ENCODE measurements at places on chromosomes 4 and X.

- no peak for DNase-seq
Observed at GRCh38 chr4:126725906-126726305, 906.9 kb upstream of the INTU start.

DNA sequence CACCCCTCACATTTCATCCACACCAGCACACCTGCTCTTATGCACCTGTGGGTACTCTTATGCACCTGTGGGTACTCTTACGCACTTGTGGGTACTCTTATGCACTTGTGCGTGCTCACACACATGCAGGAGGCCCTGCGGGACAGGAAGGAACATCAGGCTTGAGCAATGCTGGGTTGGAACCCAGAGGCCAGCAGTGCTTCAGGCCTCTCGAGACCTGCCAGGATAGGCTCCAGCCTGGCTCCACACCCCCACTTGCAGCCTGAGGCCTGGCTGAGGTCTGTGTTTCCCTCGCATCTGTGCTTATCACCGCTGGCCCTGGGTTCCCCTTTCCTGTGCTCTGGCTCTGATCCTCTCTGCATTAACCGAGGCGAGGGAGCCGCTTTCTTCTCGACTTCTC, 34.7 kb downstream of the SORCS2 start:
- DNase-seq: no peak

- no peak for DNase-seq
Observed at GRCh38 chr4:100984901-100985300, 362.4 kb downstream of the PPP3CA start.

DNA sequence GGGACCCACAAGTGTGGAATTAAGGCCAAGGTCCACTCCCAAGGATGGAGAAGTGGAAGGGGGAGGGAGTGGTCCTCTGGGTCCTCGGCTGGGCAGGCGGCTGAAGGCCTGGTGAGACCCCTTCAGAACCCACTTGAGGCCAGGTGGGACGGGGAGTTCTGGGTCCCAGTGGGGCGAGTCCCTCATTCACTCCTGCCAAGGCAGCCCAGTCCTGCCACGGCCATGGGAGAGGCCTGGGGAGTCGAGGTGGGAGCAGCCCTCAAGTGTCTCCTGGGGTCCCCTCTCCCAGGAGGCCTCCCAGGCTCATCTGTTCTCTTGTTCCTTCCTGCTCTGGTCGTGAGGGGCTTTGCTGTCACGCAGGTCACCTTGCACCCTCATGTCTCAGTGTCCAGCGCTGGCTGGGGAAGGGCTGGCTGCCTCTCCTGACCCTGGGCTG, 6.1 kb upstream of the SH3BP2 start:
- no peak for DNase-seq

- DNase-seq: no peak
Observed at GRCh38 chr4:139744232-139744631, 78.6 kb downstream of the MGST2 start.

DNA sequence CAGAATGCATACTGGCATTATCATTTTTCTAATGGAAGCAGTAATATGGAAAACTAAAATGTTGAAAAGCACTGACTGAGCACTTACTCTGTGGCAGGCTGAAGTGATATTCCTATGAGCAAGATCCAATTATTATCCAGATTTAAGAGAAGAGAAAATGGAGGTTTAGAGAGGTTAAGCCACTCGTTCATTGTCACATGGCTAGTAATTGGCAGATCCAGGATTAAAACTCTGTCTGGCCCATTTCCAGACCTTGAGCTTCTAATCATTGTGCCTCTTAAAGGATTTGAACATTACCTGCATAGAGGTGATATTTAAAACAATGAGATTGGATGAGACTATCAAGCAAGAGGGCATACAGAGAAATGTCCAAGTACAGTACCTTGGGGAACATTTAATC, 80.6 kb downstream of the MFAP3L start:
- DNase-seq: no peak

DNA sequence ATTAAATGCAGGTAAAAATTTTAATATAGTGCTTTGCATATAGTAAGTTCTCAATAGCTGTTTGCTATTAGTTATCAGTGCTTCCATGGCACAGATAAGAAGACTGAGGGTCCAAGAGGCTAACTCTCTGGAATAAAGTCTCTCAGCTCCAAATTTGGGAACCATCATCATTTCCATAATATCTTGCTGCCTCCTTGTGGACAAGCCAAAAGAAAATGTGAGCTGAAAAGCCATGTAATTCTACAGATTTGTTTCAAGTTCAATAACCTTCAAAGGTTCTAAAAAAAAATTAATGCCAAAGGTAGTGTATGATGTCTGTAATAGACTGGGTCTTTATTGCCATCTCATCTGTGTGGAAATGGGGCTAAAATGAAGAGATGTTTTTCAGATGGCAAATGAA, 136.9 kb upstream of the VCX start:
- DNase-seq: no peak

GRCh38 chr4:142334931-142335330, 511.2 kb downstream of the INPP4B start:
- DNase-seq: no peak

GRCh38 chrX:118839334-118839958, 15.8 kb downstream of the ZCCHC12 start:
- peak; percentile 64 for DNase-seq

DNA sequence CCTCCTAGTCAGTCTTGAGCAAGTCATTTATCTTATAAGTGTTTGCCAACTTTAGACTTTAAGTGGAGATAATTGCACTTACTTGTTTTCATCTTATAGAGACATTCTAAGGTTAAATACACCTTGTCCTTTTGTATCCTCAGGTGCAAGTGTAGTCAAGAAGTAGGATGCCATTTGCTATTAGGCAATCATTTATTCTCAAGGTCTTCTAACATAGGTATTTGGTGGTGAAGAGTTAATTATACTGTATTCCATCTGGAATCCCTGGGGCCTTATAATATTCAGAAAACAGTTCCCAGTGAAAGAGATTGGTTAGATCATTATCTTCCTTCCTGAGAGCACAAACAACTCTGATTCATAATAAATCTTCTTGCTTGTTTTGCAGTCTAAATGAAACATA, 23.7 kb downstream of the SULT1E1 start:
- DNase-seq: no peak

DNA sequence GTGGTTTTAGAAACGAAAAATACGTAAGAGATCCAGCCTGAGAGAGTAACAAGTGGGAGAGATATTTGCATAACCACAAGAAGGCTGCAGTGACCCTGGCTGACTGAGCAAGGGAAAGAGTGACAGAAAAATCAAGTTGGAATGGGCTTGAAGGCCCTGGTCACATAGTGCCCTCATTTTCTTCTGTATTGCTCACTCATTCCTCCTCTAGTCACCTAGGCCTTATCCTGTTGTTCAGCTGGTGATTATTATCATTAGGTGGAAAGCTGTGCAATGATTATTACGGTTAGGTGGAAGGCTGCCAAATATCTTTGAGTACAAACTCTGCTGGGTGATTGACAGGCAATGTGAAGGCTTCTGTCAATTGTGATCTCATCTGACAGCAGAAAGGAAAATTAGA, 2384.1 kb downstream of the PCDH7 start:
- no peak for DNase-seq

All from stimulated activated CD4-positive, alpha-beta T cell treated with anti-CD3 and anti-CD28 coated beads, Interleukin-4, amount 100 ng/mL, for 1 hour (primary cell).